ENCODE measurements at places on chromosomes 6 and 20.

- DNase-seq = peak; percentile 97
Measured at GRCh38 chr6:16759646-16760515, 1.4 kb downstream of the ATXN1 start.

- no peak for DNase-seq
Measured at GRCh38 chr20:46307999-46308257, 370 bp downstream of the CDH22 start.

DNA sequence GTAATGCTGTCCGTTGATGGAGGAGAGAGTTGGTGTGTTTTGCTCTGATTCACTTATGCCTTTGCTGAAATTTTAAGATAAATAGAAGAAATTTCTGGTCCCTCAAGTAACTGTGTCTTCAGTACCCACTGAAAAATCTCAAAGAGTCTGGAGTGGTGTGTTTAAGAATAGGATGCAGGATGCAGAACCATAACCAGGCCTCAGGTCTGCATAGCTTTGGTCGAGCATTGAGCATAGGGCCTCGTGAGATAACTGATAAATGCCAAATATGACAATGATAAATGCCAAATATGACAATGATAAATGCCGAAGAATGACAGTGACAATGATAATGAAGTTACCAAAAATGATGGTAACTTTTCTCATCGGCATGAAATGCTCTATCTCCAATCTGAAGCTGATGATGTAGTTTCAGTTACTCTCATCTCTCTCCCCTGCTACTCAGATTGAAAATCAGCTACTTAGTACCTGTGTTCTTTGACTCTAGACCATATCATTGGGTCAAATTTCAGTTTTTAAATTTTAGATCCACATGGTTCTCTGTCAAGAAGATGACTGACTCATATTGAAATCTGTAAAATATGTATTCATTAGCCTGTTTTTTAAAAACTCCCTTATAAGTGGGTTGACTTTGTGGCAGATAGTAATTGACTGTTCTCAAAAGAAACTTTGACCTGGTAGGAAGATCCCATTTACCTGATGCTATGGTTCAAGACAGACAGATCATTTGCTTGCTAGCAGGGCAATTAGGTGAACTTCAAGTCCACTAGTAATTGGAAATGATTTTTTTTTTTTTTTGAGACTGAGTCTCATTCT lies 96.6 kb downstream of the SLC16A10 start:
- DNase-seq = no peak

DNA sequence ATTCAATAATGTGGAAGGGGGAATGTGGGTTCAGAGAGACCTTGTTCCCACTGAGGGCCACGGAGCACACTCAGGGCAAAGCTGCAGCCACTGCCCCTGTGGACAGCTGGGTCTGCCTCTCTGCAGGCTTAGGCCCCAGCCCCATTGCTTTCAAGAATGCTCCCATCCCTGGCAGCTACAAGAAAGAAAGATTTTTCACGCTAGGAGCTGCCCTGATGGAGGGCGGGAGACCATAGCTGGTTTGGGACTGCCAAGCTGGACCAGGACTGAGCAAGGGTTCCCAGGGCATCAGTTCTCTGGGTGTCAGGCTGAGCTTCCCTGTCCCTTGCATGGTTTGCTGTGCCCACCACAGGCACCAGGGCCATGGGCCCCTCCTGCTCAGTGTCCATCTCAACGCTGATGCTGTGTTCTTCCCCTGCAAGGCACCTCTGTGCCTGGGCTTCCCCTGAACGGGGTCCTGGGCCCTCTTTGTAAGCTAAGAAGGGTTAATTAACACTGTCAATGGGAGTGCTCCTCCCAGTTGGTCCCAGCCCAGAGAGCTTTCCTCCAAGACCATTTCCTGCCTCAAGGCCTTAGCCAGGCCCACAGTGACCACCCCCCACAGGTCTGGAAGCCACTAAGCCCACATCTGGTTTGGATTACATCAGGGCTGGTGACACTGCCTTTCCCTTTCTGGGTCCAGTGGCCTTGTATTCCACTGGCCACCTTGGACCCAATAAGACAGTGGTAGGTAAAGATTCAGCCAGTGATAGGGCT lies 8.4 kb downstream of the FOXS1 start:
- no peak for DNase-seq

DNA sequence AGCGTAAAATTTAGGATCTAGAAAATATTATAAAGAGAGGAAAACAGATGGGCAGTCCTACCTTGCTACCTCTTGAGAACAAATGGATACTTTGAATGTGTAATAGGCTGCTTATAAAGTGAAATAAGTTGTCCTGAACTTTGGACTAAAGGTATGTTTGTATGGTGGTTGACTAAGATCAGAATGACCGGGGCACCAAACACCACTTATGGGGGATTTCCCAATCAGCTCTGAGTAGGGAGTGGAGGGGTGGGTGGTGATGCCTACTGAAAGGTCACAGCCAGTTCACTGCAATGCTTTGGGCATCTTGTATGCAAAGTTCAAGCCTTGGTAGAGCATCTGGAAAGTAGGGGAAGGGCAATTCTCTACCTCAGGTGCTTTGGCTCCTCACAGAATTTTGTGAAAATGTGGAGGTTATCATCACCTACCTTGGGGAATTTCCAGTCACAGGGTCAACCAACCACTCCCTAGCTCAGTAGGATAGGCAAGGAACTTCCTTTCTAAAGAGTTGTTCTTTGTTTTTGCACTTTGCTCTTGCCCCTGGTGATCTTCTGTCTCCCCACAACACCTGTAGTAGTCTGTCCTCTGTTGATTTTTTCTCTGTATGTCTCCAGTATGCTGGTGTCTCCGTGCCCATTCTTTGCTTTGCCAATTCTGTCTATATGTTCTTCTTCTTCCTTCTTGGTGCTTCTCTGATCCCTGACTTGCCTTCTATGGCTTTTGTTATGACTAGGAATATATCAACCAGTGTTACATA lies at the start of gene TRIM31:
TRIM31 (minus strand) TSS at position 88 of the 757 bp plus-strand sequence. CDS start 285 bp downstream, outside the sequence.
- no peak for DNase-seq

GRCh38 chr20:7758406-7758805 lies 181.9 kb downstream of the HAO1 start:
- DNase-seq = no peak

GRCh38 chr6:68544450-68544849 lies 90.6 kb upstream of the ADGRB3 start:
- no peak for DNase-seq

DNA sequence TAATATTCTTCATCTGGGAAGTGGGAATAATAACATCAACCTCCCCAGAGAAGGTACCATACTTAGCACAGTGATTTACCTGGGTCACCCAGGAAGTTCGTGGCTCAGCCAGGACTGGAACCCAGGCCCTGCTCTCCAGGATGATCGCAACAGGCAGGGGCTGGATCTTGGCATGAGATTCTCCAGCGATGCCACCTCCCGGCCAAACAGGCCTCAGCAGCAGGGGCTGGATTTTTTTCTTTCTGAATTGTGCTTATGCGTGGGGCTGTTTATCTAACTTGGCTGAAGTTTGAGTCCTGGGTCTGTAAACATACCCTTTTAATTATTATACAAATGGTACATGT lies 129.5 kb upstream of the PTPN1 start:
- no peak for DNase-seq

- no peak for DNase-seq
Measured at GRCh38 chr6:146210406-146211083, 181.7 kb downstream of the GRM1 start.

DNA sequence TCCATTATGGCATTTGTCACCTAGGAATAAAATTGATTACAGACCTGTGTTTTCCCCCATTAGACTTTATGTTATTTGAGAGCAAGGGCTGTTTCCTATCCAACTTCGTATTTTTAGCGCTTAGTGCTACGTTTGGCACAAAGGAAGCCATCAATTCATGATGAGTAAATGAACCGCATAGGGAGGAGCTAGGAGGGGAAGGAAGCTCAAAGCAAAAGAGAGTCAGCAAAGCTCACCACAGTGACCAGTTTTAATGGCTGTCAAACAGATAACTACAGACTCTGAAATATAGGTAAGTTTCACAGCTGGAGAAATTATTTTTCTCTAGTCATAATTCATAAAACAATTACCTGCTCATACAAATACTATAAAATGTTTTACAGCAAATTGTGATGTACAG lies 6.9 kb upstream of the SAMD3 start:
- DNase-seq = no peak

DNA sequence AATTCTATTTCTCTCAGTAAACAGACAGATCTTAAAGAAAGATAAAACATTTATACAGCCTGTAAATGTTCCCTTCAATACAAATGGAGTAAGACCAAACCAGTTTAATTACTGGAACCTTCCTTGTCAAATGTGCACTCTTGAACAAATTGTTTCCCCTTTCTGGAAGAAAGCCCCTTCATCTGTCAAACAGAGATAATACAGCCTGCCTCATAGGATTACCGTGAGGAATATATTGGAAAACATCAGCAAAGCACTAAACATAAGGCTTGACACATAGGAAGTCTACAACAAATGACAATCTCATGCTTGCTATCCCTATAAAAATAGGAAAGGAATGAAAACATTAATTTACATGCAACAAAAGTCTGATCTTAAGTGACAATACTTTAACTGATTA lies 173.8 kb downstream of the PTPRK start:
- no peak for DNase-seq

- DNase-seq = no peak
Measured at GRCh38 chr6:144936764-144937163, 651.6 kb downstream of the UTRN start.

GRCh38 chr20:31967830-31968249 lies at the start of gene XKR7:
Gene XKR7, plus strand, starts transcription at chr20:31968151. Its CDS starts 25 bp downstream, at chr20:31968176.
- DNase-seq = peak; percentile 81

DNA sequence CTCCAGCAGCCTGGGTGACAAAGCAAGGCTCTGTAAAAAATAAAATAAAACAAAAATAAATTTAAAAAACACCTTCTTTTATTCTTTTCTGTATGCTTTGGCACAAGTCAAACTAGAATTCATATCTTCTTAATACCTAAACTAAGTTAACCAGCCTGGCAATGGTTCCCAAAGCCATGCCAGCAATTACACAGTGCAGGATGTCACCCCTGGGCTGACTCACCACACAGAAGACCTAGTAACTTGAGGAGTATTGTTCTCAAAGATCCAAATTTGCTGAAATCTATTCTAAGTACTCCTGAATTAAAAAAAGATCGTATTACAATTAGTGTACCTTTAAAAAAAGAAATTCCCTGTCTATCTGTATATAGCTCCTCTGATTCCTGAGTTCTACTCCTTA lies 162.7 kb upstream of the SGK1 start:
- no peak for DNase-seq

- DNase-seq = no peak
Measured at GRCh38 chr6:137011406-137011805, 33.4 kb downstream of the IL20RA start.

- DNase-seq = no peak
Measured at GRCh38 chr6:107504270-107505026, 14.5 kb downstream of the SOBP start.

DNA sequence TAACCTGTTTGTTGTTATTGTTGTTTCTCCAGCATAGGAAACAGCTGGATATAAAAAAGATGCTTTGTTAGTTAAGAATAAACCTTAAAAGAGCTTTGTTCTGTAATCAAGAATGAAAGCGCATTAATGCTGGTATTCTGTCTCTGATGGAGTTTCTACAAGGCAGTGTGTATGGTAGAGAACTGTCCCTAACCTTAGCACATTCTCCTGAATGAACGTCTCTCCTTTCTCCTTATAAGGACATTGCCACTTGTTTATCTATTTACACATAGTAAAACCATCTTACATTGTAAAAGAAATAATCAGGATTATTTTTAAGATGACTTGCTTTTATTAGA lies 33.8 kb upstream of the LCA5 start:
- no peak for DNase-seq

GRCh38 chr6:56752009-56752408 lies 109.3 kb upstream of the DST start:
- DNase-seq = no peak

- no peak for DNase-seq
Measured at GRCh38 chr6:704046-704445, 11.1 kb upstream of the EXOC2 start.

GRCh38 chr6:126396131-126396530 lies 56.2 kb downstream of the CENPW start:
- peak; percentile 11 for DNase-seq

DNA sequence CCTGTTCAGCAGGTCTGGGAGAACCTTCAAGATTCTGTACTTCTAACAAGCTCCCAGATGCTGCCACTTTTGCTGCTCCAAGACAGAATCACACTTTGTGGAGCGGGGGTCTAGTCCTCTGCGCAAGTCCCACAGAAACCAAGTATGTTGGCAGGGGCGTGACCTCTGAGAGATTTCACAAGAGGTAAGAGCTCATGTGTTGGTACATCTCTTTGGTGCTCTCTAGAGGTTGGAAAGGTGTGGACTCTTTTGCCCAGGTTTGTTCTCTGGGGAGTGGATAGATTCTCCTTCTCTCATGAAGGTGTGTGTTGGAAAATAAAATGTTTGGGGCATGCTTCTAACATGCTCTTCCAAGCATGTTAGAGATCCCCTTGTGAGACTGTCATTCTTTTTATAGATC lies 340.9 kb upstream of the IRAK1BP1 start:
- no peak for DNase-seq

DNA sequence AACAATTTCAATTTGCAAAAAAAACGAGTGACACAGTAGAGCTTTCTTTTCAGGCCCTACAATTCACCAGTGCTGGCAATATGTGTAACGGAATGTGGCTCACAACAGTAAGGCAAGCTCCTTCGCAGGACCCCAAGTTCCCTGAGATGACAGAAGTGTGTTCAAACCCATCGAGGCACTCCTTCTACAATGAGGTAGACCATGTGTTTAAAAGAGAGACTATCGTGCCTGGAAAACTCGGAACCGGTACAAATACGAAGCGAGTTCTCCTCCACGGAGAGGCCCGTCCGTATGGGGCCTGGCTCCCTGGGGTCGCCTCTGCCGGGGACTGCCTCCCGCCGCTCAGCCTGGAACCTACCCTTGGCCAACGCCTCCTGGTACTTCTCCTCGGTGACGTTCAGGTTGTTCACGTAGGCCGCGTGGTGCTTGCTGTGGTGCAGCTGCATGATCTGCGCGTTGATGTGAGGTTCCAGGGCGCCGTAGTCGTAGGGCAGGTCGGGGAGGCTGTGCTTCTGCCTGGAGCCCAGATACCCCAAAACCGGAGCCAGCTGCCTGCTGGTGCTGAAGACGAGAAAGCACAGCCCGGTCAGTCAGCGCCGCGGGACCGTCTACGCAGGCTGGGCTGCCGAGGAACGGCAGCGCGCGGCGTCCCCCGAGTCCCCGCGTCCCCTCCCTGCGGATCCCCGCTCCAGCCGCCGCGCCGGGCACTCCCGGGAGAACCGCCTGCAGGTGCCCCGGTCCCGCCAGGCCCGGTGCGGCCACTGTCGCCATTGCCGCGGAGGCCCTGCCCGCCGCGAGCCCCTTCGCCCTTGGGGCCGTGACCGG lies 526 bp downstream of the SOD2 start:
- DNase-seq = peak; percentile 89

DNA sequence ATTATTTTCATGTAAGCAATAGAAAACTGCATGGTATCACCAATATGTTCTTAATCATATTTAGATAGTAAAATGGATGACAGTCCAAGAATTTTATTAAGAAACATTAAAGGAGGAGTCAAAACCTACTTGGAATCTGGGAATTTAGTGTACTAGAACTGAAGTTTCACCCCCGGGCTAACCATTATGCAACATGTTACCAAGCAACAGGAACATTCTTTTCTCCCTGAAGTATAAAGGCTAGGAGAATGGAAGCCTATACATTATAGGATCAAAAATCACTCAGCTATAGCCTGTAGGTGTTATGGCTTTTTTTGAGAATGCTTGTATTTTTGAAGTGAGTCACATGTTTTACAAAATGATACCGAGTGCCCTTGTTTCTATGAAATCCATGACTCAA lies 538.3 kb downstream of the GRIK2 start:
- no peak for DNase-seq

All from left lung (tissue), 14 donors.